Smooth muscle cell of trachea (primary cell): ENCODE measurements at places on chromosomes 13 and 19. TPM values are rescaled to one million over a fixed set of nuclear protein-coding genes. Genes with fewer than 3 reads are reported as not detected.

FAM216B gene
- not detected in 2 replicates for total RNA-seq

CADM4 gene
- 3.8 and 11.6 TPM in 2 replicates for total RNA-seq

ATF5 gene
- total RNA-seq: 19.9 and 30.4 TPM in 2 replicates

SELENOV gene
- 0.33 TPM in 1 of 2 replicates, not detected in the other for total RNA-seq

POLR1G gene
- total RNA-seq: 2.9 and 4.3 TPM in 2 replicates

ATP8B3 gene
- total RNA-seq: 2.8 and 4.2 TPM in 2 replicates

TMEM259 gene
- 64.1 and 101 TPM in 2 replicates for total RNA-seq

LRRC63 gene
- total RNA-seq: 0.17 and 0.29 TPM in 2 replicates

SMAD9 gene
- 5.2 and 9.8 TPM in 2 replicates for total RNA-seq

CCL25 gene
- total RNA-seq: not detected in 2 replicates

ZNF382 gene
- total RNA-seq: 9.7 and 12.9 TPM in 2 replicates

AP2A1 gene
- 110 and 154 TPM in 2 replicates for total RNA-seq

ASF1B gene
- total RNA-seq: 0.66 and 11.9 TPM in 2 replicates

A1BG gene
- 10.6 and 26.5 TPM in 2 replicates for total RNA-seq

ZNF682 gene
- 3.0 and 3.8 TPM in 2 replicates for total RNA-seq

FPR2 gene
- total RNA-seq: not detected in 2 replicates

KLK7 gene
- not detected in 2 replicates for total RNA-seq

RNASEH2A gene
- total RNA-seq: 7.6 and 60.4 TPM in 2 replicates

FBXO17 gene
- total RNA-seq: 28.1 and 49.3 TPM in 2 replicates

NAT14 gene
- total RNA-seq: 18.7 and 20.8 TPM in 2 replicates

COL4A1 gene
- 31.3 and 48.6 TPM in 2 replicates for total RNA-seq

CYP4F2 gene
- not detected in 2 replicates for total RNA-seq

PPP1R13L gene
- total RNA-seq: 1.5 and 2.2 TPM in 2 replicates
